ENCODE measurements at places on chromosomes 1 and 21. TPM values are rescaled to one million over a fixed set of nuclear protein-coding genes. Genes with fewer than 3 reads are reported as not detected.
A peak's percentile ranks its signal among the peaks of the same experiment; 100 is the strongest.

DNA sequence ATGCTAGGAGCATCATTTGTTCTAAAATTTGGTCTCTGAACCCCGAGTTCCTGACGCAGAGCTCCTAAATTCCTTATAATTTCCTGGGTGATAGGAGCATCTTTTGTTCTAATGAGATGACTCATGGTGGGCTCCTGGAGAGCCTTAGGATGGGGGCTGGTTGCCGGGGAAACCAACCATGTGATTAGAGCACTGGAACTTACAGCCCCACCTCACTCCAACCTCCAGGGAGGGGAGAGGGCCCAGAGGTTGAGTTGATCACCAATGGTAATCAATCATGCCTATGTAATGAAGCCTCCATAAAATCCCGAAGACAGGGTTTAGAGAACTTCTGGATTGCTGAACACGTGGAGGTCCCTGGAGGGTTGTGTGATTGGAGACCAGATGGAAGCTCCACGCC is 7.7 kb downstream of the SHISAL2A start:
- no peak for DNase-seq

DNA sequence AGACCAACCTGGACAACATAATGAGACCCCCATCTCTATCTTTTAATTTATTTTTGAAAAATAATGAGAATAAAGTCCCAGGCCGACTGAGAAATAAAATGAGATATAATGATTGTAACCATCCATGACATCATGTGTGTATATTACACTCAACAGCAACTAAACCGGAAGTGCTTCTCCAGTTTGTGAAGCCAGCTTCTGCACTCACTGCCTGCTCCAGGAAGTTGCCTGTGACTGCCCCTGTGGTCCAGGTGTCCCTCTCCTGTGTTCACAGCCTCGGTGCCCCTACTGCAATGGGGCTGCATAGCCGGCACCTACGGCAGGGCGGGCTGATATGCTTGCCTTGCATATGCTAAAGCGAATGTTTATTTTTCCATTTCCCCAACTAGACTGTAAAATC is 68.3 kb downstream of the SSBP3 start:
- no peak for DNase-seq

SETSIP gene
- total RNA-seq: 0.30 TPM

AMY1A gene
- total RNA-seq: not detected

GRCh38 chr1:93810316-93810715 is 68.7 kb downstream of the DNTTIP2 start:
- DNase-seq: no peak

- no peak for DNase-seq
Measured at GRCh38 chr1:245121523-245121922, 33.3 kb upstream of the KIF26B start.

DNA sequence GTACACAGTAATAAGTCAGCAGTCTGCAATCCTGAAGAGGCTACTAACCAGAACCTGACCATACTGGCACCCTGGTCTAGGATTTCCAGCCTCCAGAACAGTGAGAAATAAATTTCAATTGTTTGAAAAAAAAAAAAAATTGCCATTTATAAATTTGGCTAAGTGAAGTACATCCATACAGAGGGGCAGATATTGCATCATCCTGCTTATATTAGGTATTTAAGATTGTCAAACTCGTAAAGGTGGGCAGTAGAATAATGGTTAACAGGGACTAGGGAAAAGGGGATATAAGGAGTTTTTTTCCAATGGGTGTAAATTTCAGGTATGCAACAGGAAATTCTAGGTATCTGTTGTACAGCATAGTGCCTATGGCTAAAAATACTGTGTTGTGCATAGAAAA is 1250.9 kb downstream of the BRINP3 start:
- DNase-seq: no peak

- no peak for DNase-seq
Measured at GRCh38 chr1:193625255-193625654, 438.8 kb upstream of the B3GALT2 start.

GRCh38 chr1:71046891-71047634 is 553 bp downstream of the PTGER3 start:
- no peak for DNase-seq

DNA sequence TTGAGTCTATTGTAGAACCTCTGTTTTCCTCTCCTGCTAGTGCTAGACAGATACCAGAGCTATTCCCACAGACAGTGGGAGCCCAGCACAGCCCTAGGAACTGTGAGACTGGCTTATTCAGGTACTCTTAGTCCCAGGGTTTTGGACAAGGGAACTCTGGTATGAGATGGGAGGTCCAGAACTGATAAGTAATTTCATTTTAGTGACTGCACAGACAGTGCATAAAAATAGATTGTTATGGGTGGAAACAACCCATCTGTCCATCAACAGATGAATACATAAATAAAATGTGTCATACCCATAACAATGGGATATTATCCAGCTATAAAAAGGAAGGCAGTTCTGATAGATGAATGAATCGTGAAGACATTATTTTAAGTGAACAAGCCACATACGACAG is 9.0 kb downstream of the EPS8L3 start:
- DNase-seq: no peak

DNA sequence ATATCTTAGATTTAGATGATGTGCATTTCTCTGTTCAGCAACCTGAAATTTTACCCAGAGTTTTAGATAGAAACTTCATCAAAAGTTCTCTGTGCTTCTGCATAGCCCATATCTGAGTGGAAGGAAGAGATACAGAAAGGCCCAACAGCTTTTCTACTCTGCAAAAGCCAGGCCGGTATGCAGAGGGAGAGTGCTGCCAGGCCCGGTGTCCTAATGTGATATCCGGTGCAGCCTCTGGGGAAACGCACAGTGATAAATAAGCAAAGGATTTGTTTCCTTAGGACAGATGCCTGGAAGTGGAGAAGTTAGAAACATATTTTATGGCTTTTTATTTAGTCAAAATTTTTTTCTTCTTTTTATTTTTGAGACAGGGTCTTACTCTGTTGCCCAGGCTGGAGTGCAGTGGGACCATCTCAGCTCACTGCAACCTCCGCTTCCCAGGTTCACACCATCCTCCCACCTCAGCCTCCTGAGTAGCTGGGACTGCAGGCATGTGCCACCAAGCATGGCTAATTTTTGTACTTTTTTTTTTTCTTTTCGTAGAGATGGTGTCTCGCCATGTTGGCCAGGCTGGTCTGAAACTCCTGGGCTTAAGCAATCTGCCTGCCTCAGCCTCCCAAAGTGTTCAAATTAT is 145.8 kb downstream of the PATJ start:
- DNase-seq: no peak

- no peak for DNase-seq
Measured at GRCh38 chr1:29851691-29852090, 615.4 kb downstream of the PTPRU start.

FLG2 gene
- total RNA-seq: not detected

- DNase-seq: no peak
Measured at GRCh38 chr1:52725903-52726264, 369 bp upstream of the ZYG11B start.

DNA sequence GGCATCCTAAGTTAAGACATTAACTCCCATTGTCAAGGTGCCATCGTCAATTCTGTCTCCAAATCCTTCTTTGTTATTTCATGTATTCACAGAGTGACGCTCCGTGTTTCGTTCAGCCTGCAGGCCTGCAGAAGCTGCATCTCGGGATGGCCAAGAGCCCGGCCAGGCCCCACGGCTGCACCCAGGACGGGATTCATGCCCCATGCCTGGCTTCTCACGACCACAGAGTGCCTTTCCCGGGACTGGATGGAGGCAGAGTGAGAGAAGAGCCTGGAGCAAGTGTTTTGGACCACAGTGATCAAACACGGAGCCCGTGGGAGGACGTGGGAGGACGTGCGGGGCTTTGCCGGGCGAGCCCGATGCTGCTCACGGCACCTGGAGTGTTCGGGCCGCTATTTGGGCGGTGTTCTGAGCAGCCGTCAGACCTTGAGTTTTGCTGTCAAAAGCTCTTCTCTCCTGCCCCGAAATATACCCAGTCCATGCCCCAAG is 56.8 kb downstream of the COL6A1 start:
- no peak for DNase-seq

DNA sequence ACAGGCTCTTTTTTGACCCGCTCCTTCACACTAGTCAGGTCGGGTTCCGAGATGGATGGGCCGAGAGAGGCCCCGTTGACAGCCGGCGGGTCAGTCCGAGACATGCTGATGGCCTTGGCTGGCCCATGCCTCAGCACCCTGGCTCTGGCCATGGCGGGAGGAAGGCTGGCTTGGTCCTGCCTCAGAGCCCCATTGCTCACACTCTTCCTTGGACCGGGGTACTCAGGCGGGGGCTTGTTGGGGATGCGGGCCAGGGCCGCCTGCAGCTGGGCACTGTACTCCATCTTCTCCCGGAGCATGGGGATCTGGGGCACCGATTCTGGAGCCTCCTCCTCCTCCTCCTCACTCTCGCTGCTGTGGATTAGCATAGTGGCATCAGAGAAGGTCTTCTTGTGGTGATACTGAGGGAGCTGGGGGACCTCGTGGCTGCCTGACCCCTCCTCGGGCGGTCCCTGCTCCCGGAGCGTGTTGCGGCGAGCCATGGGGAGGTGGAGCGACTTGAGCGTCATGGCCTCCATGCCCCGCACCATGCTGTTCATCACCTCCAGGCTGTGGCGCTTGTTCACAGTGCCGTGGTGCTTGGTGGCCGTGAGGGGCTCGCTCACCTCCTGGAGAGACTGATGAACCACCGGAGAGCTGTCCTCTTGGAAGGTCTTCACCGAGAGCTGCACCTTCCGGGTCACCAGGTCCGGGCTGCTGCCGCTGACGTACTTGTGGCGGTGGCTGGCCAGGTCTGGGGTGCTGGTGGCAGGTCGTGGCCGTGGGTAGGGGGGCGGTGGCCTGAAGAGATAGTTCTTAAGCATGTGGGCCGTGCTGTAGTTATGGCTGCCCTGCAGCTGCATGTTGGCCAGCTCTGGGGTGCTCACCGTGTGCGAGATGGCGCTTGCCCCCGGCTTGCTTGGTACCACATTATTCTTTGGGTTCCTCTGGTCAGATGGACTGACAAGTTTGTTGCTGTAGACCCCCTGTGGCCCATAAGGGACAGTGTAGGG is 102.7 kb downstream of the SMYD2 start:
- no peak for DNase-seq

DNA sequence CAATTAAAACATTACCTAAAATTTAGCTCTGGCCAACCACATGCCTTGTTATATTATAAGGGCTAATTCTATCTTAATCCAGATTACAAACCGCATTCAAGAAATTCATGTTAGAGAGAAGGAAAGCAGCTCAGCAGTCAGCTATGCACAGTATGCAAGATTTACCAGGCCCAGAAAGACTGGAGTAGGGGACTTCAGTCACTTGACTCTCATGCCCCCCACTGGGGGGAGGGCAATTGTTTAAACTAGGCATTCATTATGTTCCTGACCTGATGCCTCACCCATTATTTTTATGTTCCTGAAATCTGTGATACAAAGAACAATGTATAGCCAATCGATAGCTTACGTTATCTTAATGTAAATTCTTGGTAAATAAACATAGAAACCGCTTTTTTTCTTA is 96.9 kb downstream of the ZNF644 start:
- DNase-seq: no peak

DNA sequence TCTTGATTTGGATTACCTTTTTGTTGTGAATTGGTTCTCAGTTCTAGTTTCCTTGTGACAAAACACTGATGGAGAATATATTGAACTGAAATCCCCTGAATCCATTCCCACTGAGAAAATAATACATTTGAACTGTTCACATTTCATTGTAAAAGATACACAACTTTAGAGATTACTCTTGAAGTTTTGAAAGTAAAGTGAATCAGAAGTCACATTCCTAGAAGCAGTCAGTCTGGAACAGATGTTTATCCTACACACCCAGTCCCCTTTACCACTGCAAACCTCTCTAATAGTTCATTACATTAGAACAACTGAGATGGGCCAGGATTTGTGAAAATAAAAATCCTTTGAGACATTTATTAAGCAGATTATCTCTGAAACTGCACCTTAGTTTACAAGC is 3.4 kb downstream of the RERE start:
- DNase-seq: no peak

LAMC2 gene
- 0.05 TPM for total RNA-seq

ZNF281 gene
- 20.0 TPM for total RNA-seq

DNA sequence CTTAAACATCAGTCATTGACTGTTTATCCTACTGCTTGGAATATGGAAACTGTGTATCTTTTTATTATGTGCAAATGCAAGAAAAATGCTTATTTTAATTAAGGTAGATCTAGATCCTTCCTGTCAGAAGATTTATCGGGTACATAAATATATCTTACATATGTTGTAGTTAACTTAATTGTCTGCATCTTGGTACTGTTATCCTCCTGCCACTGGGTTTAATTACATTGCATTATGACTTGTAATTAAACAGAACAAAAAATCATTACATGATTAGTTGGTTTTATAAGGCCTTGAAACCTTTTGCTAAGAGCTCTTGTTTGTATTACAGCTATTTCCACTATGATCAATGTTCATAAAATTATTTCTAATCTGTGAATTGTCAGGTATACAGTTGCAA is 211.2 kb downstream of the PTGER3 start:
- no peak for DNase-seq

- no peak for DNase-seq
Measured at GRCh38 chr1:241503444-241503843, 16.1 kb downstream of the FH start.

DNA sequence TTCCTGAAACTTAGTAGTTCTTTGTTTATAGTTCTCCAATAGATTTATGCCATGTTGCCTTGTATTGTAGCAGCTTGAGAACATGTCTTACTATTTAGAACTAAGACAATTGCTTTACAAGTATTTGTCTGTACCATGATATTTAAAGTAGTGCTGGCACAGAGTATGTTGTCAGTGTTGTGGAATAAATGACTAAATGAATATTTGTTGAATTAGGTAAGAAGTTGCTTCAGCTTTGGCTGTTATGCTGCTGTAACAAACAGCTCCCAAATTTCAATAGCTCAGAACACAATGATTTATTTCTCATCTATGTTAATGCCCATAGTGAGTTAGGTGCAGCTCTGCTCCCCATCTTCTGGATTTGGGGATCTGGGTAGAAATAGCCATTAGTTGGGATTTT is 90.2 kb upstream of the VCAM1 start:
- no peak for DNase-seq

- no peak for DNase-seq
Measured at GRCh38 chr21:41600556-41600955, 92.6 kb upstream of the TMPRSS2 start.

GRCh38 chr1:75559800-75560199 is 51.1 kb downstream of the SLC44A5 start:
- peak; percentile 68 for DNase-seq

KRTAP22-2 gene
- not detected for total RNA-seq

- peak; percentile 83 for DNase-seq
Measured at GRCh38 chr1:51168936-51169335, 66.9 kb downstream of the C1orf185 start.
